ENCODE measurements at places on chromosomes 1 and 21. TPM values are rescaled to one million over a fixed set of nuclear protein-coding genes. Genes with fewer than 3 reads are reported as not detected.
A peak's percentile ranks its signal among the peaks of the same experiment; 100 is the strongest.

The MCM3AP gene
- 120 TPM for total RNA-seq

The FAM151A gene
- total RNA-seq = not detected

The OR10R2 gene
- total RNA-seq = not detected

The TNFRSF14 gene
- total RNA-seq = 105 TPM

The CENPF gene
- total RNA-seq = 2.9 TPM

The TTC24 gene
- not detected for total RNA-seq

The DDX59 gene
- total RNA-seq = 28.1 TPM

The COL8A2 gene
- total RNA-seq = 7.9 TPM

GRCh38 chr1:39647247-39647646 is 7.8 kb upstream of the HEYL start:
- H3K4me3 ChIP-seq = no peak overlapping the region
- H3K27ac ChIP-seq = peak overlapping the region; percentile 58
- H3K27me3 ChIP-seq = no peaks in the 10 kb centered on the region
- no peak for DNase-seq
- no peaks in the 10 kb centered on the region for H3K4me1 ChIP-seq

DNA sequence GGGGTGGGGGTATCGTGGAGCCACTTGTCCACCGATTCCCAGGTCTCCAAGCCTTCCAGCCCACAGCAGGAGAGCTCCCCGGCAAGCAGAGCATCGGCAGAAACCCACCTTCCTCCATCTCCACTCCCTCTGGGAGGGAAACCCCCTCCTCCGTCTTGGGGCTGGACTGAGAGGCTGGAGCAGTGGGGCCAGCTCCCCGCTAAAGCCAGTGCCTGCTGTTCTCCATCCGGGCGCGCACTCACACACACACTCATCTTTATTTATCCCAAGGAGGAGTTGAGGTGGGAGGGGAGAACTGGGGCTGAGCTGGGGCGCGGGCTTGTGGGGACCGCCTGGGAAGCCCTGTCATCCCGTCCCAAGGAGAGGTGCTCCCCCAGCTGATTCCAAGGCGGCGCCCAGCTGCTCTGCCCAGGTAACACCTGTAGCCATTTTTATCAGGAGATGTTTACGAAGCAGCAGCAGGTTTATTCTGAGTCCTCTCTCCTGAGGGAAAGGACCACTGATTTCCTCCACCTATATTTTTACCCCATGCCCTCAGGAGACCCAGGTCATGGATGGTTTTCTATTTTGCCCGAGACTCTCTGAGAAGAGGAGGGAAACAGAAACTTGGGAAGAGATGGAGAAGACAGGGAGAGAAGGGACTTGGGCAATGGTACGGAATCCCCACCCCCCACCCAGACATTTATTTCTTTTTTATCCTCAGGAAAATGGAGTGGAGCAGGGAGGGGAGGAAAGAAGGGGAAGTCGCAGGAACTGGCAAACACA is 2.1 kb downstream of the KCNN3 start:
- H3K36me3 ChIP-seq = no peaks in the 10 kb centered on the region
- no peak for DNase-seq
- peak overlapping the region; percentile 23 for H3K4me3 ChIP-seq
- no peaks in the 10 kb centered on the region for H3K4me1 ChIP-seq

DNA sequence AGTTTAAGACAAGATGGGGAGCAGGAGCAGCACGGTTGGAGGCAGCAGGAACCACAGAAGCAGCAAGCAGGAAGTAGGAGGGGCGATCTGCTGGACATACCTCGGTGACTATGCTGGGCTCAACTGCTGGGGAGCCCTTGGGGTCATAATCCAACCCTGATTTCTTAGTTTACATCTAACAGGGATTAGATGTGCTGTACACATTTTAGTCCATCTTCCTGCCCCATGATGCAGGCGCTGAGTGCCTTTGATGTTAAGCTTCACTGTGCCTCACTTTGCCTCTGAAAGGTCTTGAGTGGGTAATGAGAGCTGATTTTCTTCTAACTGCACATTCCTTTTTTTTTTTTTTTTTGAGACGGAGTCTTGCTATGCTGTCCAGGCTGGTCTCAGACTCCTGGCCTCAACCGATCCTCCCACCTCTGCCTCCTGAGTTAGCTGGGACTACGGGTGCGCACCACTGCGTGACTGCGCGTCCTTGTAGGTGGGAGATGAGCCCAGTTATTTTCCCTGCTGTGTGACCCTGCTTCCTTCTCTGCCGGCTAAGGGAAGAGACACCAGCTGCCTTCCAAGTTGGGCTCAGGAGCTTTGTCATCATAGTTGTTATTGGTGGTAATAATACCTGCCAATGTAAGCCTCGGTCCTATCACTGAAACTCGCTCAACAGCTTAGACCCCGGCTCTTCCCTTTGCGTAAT is 1.1 kb upstream of the RCAN3 start:
- H3K36me3 ChIP-seq = no peaks in the 10 kb centered on the region
- H3K4me1 ChIP-seq = no peaks in the 10 kb centered on the region
- peak; percentile 38 for DNase-seq
- peak overlapping the region; percentile 65 for H3K4me3 ChIP-seq
- no peaks in the 10 kb centered on the region for H3K27me3 ChIP-seq

- H3K4me3 ChIP-seq = no peak overlapping the region
- no peak for DNase-seq
- H3K36me3 ChIP-seq = no peaks in the 10 kb centered on the region
- H3K27ac ChIP-seq = no peak overlapping the region
- peaks cover 17% of the 10 kb centered on the region for H3K4me1 ChIP-seq
- no peaks in the 10 kb centered on the region for H3K27me3 ChIP-seq
These were observed 3.7 kb downstream of the AURKAIP1 start for GRCh38 chr1:1371364-1371745.

DNA sequence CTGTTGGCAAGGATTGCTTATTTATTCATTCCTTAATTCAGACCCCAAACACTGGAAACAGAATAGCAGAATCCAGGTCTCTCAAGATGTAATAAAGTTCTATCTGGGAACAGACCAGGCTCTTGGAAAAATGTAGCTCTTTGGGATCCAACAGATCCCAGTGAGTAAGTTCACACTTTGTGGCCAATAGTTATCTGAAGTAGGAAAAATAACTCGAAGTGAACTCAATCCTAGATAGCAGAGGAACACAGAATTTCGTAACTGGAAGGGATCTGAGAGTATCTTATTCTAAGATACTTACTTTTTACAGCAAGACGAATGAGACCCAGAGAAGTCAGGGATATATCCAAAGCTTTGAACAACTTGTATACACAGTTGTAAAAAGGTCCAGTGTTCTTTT is 150.7 kb upstream of the CD34 start:
- H3K4me3 ChIP-seq = no peak overlapping the region
- no peak for DNase-seq
- H3K4me1 ChIP-seq = no peaks in the 10 kb centered on the region

- no peak overlapping the region for H3K4me3 ChIP-seq
- no peaks in the 10 kb centered on the region for H3K36me3 ChIP-seq
- DNase-seq = no peak
- no peaks in the 10 kb centered on the region for H3K27me3 ChIP-seq
- no peak overlapping the region for H3K27ac ChIP-seq
These were observed 857.9 kb downstream of the BRINP3 start for GRCh38 chr1:189619682-189620332.

DNA sequence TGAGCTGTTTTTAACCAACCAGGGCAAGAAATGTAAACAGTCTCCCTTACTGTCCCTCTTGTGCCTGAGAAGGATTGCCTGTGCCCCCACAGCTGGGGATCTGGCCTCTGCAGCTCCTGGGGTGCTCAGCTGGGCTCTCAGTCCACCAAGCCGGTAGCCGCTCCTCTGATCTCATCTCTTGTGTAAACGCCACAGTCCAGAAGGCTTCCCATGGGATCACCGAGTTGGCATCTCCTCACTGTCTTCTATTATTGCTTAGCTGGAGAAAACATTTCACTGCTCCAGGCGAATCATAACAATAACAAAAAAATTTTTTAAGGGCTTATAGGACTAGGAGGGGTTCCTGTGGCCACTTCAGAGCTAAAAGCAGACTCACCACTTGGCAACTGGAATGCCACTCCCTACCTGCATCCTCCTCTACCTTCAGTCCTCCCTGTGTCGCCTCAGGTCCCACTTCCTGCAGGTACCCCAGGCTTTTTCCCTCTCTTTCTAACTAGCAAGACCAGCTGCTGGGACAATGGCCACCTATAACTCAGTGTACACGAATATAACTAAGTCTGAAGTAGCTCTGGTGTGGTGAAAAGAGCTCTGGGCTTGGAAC is 75.8 kb downstream of the ATP1A1 start:
- no peak for DNase-seq
- no peaks in the 10 kb centered on the region for H3K36me3 ChIP-seq
- H3K4me3 ChIP-seq = no peak overlapping the region
- H3K4me1 ChIP-seq = peaks cover 16% of the 10 kb centered on the region

Measured in prostate gland (tissue), 2 donors.